ENCODE measurements at places on chromosomes 13 and 19.

DNA sequence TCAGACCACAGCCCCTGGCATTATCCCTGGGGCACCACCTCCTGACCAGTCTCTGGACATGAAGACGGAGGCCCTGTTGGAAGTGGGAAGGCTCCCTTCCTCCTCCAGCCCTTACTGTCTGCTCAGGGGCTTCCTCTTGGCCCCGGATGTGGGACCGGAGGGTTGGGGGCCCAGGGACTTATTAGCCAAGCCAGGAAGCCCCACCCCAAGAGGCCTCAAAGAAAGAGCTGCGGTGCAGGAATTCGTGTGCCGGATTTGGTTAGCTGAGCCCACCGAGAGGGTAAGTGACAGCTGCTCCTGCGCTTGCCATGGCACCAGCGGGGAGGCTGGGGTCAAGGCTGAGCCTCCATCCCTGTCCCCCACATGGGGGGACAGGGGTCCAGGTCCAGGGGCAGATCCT, at the start of gene RETN:
RETN (plus strand) TSS at position 208 of the 400 bp plus-strand sequence. CDS start 278 bp downstream, outside the sequence.
- DNase-seq, result no peak

- no peak for DNase-seq
Observed at GRCh38 chr19:56664511-56664910, 7.0 kb downstream of the ZNF835 start.

- DNase-seq, result no peak
Observed at GRCh38 chr19:12364391-12365235, 870 bp downstream of the ZNF442 start.

DNA sequence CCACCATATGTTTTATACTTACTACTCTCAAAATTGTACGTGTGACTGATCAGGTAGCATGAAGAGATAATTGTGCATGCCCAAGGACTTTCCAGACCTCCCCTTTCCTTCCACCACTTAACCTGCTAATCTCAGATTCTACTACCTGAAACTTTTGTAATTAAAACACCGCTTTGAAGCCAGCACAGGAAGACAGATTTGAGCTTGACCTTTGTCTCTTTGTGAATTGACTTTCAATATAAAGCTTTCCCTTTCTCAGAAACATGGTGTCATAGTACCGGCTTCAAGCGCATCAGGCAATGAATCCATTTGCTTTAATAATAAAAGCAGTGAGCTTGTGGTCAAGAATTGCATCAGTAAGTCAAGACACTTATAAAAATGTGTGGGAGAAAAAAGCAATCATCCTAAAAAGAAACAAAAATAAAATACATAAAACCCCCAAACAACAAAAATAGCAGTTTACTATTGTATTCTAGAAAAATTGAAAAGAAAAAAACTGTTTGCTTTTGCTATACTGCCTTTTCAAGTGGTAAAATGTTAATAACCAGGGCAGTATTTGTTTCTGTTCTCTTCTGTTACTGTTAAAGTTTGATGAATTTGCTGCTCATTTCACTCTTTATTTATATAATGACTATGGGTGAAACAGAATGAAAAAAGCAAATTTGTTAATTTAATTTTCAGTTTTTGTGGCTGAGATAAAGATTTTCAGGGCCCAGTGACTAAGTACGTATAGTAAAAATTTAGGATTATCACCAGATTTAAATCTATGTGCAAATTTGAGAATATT, 2075.3 kb downstream of the PCDH9 start:
- DNase-seq, result no peak

DNA sequence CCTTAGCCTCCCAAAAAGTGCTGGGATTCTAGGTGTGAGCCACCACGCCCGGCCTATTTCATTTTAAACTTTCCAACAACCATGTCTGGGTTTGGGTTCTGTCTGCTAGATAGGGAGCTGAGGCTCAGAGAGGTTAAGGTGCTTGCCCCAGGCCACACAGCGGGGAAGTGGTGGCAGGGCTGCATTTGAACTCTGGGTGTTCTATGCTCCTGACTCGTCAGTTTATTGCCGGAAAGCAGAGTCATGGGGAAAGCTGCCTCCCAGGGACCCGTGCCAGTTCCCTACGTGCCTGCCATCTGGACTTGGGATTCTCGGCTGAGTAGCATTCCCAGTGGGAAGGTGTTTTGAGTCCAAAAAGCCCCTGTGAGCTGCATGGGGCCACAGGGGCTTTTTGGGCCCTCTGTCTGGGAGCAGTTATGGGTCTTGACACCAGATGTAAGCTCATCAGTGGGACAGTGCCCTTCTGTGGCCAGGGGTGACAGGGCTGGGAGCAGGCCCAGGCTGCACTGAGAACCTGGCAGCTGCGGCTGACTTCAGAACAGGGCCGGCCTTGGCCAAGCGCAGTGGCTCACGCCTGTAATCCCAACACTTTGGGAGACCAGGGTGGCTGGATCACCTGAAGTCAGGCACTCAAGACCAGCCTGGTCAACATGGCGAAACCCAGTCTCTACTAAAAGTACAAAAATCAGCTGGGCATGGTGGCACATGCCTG, 10.9 kb downstream of the RFX1 start:
- DNase-seq, result no peak

DNA sequence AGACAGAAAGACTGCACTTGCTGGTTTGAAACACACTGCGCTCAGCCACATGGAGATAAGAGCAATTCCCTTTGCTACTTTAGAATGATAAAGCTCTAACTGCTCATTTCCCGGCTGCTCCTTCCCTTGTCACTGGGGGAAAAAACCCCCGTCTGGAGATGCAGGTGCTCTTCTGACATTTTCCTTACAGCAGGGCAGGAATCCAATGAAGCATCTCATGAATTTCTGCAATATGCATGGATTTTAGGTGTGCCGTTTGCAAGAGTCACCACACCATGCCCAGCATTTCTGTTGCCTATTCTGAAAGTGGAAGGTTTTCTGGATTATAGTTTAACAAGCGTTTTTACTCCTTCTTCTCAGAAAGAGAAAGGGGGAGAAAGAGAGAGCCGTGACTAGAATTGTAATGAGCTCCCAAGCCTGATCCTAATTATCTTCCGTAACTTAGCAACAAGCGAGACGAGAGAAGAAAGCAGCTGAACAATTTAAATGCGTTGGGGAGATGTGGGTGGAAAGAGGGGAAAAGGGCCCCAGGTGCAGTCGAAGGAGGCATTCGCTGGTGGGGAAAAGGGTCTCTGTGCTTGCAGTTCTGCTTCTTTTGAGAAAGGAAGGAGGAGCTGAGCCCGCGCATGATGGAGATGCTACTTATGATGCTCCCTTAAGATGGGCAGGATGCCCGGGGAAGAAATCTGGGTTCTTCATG, 76.6 kb upstream of the SPATA13 start:
- DNase-seq, result no peak

DNA sequence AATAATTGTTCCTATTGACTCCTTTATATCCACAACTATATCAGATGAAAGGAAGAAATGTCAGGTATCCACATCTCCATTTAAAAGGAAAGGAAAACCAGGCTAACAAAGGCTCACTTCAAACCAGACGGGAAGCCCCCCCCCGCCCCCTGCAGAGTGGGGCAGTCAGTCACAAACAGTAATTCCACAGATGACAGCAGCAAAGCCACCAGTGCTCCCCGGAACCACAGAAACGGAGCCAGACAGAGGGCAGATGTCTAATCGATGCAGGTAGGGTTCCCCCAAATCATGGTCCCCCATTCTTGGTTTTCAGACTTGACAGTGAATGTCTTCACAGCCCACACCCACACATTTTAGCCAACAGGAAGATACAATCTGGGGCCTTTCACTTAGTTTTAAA, 100.8 kb downstream of the STK24 start:
- no peak for DNase-seq

DNA sequence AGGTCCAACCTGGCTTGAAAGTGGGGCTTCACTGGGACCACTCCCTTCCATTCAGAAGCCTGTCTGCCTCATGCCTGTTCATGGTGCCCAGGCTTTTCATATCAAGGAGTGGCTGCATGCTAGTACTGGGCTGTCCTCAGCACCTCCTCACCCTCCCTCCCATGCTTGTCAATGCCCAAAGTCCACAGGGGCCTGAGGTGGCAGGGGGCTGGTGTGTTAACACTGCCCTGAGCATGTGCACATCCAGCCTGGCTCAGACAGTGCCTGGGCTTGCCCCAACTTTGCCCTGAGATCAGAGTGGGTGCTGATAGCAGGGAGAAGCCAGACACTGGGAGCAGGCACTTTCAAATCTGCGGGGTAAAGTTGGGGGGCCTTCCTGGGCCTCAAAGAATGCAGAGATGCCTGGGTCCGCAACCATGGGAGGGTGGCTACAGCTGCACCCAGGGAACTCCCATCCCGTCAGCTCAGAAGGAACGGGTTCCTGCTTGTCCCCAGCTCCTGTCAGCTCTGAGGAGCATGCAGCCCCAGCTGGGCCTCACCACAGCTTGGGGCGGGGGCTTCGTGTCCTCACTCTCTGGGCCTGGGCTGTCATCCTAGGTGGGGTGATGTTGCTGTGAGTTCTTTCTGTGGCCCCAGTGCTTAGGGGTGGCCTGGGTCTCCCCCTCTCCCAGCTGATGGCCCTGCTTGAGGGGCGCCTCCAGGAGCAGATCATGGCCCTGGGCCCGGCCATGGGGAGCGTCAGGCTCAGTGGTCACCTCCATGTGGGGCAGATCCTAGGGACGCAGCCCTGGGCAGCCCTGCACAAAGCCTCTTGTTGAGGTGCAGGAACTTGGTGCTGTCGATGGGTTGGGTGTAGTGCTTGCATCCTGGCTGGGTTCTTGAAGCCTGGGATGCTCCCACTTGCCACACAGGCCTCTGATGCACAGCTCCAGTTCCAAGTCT, 830.6 kb upstream of the SLITRK5 start:
- no peak for DNase-seq

DNA sequence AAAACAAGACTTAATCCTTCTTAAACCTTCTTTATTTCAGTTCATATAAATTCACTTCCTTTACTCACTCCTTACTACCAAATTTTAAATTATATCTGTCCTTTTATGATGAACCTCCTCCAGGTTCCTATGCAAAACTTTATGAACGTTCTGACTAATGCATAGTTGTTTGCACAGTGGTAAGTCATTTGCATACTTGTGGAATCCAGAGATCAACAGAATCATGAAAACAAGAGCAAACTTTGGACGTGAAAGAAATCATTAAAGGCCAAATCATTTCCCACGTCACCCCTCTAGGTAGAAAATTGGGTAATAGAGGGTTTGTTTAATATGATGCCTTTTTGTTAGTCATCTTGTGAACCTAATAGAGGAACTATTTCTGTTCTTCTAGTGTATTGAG, 32.3 kb upstream of the MYCBP2 start:
- DNase-seq, result no peak

GRCh38 chr19:2758601-2759313, 18.9 kb upstream of the SLC39A3 start:
- DNase-seq, result no peak

- DNase-seq, result no peak
Observed at GRCh38 chr19:1080360-1081161, 13.6 kb downstream of the ARHGAP45 start.
